Activated T-cell treated with anti-CD3 and anti-CD28 coated beads, Interleukin-2, amount 50 U/mL, for 48 hours (primary cell): ENCODE measurements at places on chromosomes 3 and 15.
A peak's percentile ranks its signal among the peaks of the same experiment; 100 is the strongest.

GRCh38 chr15:76588811-76589747 lies 252.5 kb downstream of the ISL2 start:
- DNase-seq, result no peak

- DNase-seq, result no peak
These were observed 271.4 kb downstream of the THSD4 start for GRCh38 chr15:71386448-71387236.

DNA sequence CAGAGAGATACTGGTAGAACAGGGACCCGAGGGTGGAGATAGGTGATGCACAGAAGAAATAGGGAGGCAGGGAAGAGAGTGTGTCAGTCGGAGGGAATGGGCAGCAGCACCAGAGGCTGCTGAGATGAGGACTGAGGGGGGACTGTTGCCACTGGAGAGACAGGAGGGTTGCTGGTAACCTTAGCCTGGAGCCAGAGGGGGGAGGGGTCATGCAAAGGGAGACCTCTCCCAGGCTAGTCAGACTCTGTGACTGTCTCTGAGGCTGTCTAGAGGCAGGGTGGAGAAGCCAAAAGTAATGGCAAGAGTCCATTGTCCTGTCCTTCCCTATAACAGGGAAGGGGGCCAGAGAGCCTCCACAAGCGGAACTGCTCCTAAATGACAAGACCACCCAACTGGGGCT lies 2.1 kb upstream of the DLEC1 start:
- no peak for DNase-seq

DNA sequence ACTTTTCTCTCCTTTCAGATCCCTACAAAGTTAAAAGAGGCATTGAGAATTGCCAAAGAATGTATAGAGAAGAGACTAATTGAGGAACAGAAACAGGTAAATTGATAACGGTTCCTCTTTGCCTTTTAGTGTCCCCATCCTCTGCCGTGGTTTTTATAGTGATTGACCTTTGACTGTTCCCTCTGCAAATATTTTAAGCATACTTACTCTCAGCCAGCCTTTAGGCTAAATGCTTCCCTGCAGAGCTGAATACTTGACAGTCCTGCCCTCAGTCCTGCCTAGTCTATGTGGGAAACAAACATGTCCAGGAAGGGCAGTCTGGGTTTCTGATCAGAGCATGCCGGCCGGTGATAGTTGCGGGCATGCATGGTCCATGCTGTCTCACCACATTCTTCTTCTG lies 24.7 kb downstream of the PDHB start:
- no peak for DNase-seq

- no peak for DNase-seq
These were observed 144.6 kb downstream of the ALDH1A2 start for GRCh38 chr15:57920911-57921310.

DNA sequence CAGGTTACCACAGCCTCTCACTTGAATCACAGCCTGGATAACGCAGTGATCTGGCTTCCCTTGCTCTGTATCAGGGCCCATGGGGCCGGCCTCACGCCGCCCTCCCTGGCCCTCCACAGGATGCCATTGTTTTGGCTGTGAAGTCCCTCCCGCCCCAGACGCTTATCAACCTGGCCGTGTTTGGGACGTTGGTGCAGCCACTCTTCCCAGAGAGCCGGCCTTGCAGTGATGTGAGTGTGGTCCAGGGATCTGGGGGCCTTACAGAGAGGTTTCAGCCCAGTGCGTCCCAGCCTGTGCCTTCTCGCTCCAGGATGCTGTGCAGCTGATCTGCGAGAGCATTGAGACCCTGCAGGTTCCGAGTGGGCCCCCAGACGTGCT lies 6.6 kb downstream of the VWA5B2 start:
- DNase-seq, result no peak

DNA sequence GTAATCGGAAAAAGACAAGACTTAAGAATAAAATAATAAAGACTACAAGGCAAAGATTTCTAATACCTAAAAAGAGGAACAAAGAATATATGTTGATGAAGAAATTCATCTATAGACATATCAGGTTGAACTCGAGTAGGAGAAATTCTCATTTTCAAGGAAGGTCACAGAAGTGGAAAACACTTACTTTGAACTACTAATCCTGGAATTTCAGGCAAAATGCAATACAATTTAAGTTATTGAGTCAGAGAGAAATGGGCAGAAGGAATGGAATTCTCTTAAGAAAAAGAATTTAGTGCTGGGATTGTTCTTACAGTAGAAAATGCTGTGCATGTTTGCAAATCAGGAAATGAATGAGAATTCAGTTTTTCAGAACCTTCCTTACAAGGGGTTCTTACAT lies 135.9 kb upstream of the TGFBR2 start:
- no peak for DNase-seq

GRCh38 chr15:98441599-98441998 lies 206.7 kb upstream of the IGF1R start:
- no peak for DNase-seq

- no peak for DNase-seq
These were observed 133.4 kb upstream of the SMAD3 start for GRCh38 chr15:66931768-66932633.

DNA sequence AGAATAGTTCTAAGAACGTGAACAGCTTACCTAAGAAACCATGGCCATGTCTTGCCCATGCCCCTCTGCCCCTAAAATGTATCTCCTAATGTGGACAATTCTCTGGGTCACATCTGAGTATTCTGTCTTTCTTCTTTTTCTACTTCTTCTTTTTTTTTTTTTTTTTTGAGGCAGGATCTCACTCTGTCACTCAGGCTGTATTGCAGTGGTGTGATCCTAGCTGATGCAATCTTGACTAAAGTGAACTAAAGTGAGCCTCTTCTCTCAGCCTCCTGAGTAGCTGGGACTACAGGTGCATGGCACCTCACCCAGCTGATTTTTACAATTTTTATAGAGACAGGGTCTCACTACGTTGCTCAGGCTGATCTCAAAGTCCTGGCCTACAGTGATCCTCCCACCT lies 204.8 kb upstream of the ZPLD1 start:
- DNase-seq, result no peak

- DNase-seq, result no peak
These were observed 116.7 kb downstream of the RASA2 start for GRCh38 chr3:141603473-141604035.

DNA sequence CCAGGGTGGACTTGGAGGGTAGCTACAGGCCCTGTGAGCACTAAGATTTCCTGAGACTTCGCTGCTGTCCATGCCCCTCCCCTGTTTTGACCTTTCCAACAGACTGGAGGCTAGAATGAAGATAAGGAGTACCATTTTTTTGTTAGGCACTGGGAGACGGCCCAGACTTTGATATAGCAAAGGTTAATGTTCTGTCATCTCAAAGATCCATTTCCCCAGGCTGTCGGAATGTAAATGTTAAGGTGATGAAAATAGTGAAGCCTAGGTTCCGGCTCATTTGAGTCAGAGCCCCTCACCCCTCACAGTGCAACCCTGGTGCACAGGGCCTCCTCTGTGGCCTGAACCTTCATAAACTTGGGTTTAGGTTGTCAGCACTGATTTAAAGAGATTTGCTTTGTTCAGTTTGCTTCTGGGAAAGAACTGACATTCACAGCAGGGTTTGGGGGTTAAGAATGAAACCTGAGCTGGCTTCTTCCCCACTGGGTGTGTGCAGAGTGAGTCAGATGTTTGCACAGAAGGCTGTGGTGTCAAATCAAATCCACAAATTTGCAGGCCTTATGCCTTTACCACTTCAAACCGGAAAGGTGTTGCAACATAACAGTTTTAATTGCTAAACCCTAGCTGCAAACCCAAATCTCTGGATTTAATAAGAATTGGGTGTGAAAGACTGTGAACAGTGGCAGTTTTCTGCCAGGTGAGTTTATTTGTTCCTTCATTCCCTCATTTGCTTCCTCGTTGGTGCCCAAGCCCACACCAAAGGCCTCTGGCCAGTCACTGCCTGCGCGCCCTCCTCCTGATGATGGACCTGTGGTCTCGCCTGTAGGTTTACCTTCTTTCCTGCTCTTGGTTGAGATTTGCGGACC lies 20.6 kb upstream of the KCTD6 start:
- peak; percentile 69 for DNase-seq
